ENCODE measurements at places on chromosomes 4 and X. TPM values are rescaled to one million over a fixed set of nuclear protein-coding genes. Genes with fewer than 3 reads are reported as not detected.

The ADH7 gene
- total RNA-seq, result not detected

The TCEAL2 gene
- total RNA-seq, result not detected

The HOPX gene
- 0.98 TPM for total RNA-seq

The PRSS12 gene
- total RNA-seq, result 9.6 TPM

The TBC1D19 gene
- 12.6 TPM for total RNA-seq

The KIF4A gene
- total RNA-seq, result 52.9 TPM

Data from PC-9 (cell line).